Thyroid gland (tissue), 4 donors: ENCODE measurements at places on chromosomes 2 and 18. TPM values are rescaled to one million over a fixed set of nuclear protein-coding genes. Genes with fewer than 3 reads are reported as not detected.

GRCh38 chr18:36127836-36128529, 1.2 kb downstream of the SLC39A6 start:
- peaks cover 27% of the 10 kb centered on the region for H3K4me1 ChIP-seq
- H3K27me3 ChIP-seq: no peaks in the 10 kb centered on the region
- no peak overlapping the region for H3K27ac ChIP-seq
- DNase-seq: no peak

Gene KCNF1
- total RNA-seq: not detected

DNA sequence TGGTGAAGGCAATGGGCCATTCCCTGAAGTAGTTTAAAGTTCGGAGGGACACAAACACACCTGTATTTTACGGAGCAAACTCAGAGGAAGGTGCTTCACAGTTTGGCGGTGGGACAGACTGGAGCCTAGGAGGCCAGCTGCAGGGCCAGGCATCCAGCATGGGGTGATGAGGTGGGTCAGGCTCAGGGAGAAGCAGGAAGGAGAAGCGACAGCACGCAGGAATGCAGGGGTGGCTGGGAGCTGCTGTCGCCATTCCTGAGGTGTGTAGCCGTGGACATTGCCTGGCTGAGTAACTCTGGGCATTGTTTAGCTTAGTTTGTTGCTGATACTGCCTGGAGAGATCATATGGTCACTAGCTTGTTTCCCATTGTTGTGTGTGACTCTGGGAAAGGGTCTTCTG, 35.8 kb upstream of the METTL21A start:
- H3K4me3 ChIP-seq: no peak overlapping the region
- H3K27ac ChIP-seq: no peak overlapping the region
- H3K27me3 ChIP-seq: no peaks in the 10 kb centered on the region
- no peaks in the 10 kb centered on the region for H3K4me1 ChIP-seq
- H3K36me3 ChIP-seq: no peaks in the 10 kb centered on the region

GRCh38 chr2:47013383-47013782, 97.8 kb upstream of the MCFD2 start:
- H3K4me3 ChIP-seq: no peak overlapping the region
- peaks cover 15% of the 10 kb centered on the region for H3K36me3 ChIP-seq
- H3K27me3 ChIP-seq: no peaks in the 10 kb centered on the region
- DNase-seq: no peak
- peaks cover 22% of the 10 kb centered on the region for H3K4me1 ChIP-seq
- no peak overlapping the region for H3K27ac ChIP-seq

DNA sequence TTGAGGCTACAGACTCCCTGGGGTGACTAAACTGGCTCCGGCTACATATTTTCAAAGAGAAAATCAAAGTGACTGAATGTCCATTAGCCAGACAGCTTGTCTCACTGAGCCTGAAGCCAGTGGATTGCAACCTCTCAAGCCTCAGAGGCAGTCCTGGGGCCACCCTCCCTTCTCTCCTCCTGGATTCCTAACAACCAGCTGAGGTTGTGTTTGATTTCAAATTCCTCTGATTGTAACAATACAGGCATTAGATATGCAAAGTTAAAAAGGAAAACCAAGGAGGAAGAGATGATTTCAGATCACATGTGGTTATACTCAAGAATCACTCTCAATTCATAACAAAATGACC, 101.0 kb upstream of the LMAN1 start:
- H3K4me1 ChIP-seq: no peaks in the 10 kb centered on the region
- no peak overlapping the region for H3K27ac ChIP-seq
- no peak for DNase-seq
- H3K36me3 ChIP-seq: no peaks in the 10 kb centered on the region
- H3K27me3 ChIP-seq: no peaks in the 10 kb centered on the region
- H3K4me3 ChIP-seq: no peak overlapping the region

Gene SCG2
- 0.78 TPM for total RNA-seq

Gene SGPP2
- 44.3 TPM for total RNA-seq

Gene CENPA
- not detected for total RNA-seq

GRCh38 chr2:2974982-2975381, 402.6 kb downstream of the EIPR1 start:
- DNase-seq: no peak
- H3K4me3 ChIP-seq: no peak overlapping the region
- H3K27me3 ChIP-seq: no peaks in the 10 kb centered on the region
- no peaks in the 10 kb centered on the region for H3K36me3 ChIP-seq
